ENCODE measurements at places on chromosomes 3 and 15.

GRCh38 chr15:91374336-91374735 lies 274.3 kb downstream of the SV2B start:
- no peak for DNase-seq

DNA sequence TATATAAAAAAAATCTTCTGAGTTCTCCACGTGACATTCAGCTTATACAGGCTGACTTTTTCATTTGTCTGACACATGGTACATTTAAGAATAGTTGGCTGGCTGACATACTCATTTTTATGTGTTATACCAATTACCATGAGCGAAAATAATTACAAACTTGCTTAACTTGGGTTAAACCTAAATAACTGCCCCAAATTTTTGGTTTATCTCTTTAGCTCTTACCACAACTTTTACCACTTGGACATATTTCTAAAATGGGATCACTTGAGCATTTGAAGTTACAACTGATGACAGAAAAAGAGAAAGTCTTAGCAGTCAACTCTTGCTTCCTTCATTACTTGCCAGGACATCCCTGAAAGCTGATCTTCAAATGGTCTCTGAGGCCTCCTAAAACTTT lies 618.1 kb downstream of the RBMS3 start:
- no peak for DNase-seq

GRCh38 chr3:133882986-133883586 lies 12.6 kb downstream of the RAB6B start:
- DNase-seq, result peak; percentile 62

- DNase-seq, result no peak
Measured at GRCh38 chr3:115912372-115912771, 289.1 kb downstream of the GAP43 start.

DNA sequence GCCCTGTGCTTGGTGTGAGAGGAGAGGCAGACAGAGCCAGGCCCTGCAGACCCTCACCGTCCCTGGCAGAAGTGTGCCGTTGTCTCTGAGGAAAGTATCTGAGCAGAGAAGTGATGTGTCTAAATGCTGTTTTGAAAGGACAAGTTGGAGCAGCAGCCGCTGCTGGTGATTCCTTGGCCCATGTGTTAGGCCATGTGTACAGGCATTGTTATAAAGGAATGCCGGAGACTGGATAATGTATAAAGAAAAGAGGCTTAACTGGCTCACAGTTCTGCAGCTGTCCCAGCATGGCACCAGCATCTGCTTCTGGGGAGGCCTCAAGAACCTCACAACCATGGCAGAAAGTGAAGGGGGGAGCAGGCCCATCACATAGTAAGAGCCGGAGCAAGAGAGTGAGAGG lies 334.6 kb upstream of the ATP10A start:
- DNase-seq, result no peak

DNA sequence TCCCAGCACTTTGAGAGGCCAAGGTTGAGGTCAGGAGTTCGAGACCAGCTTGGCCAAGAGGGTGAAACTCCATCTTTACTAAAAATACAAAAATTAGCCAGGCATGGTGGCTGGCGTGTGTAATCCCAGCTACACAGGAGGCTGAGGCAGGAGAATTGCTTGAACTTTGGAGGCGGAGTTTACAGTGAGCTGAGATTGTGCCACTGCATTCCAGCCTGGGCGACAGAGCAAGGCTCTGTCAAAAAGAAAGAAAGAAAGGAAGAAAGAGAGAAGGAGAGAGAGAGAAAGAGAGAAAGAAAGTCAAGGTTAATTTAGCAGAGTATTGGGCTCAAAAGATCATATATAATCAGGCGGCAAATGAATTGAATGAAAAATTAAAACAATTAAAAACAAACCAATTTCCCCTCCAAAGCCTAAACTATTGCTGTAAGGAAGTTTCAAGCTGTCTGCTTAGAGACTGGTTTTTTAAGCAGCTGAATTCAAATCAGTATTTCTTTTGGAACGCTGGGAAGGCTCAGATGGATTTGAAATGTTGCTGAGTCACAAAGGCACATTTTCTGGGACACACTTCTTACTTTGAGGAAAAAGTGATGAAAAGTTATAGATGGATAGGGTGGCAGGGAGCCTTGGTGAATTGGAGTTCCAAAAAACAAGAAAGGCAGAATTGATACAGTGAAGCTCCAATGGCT lies 81.3 kb upstream of the BHLHE40 start:
- DNase-seq, result no peak

GRCh38 chr15:72065801-72066200 lies 52.1 kb downstream of the MYO9A start:
- DNase-seq, result no peak

GRCh38 chr15:69489073-69489571 lies 36.5 kb downstream of the RPLP1 start:
- DNase-seq, result no peak

DNA sequence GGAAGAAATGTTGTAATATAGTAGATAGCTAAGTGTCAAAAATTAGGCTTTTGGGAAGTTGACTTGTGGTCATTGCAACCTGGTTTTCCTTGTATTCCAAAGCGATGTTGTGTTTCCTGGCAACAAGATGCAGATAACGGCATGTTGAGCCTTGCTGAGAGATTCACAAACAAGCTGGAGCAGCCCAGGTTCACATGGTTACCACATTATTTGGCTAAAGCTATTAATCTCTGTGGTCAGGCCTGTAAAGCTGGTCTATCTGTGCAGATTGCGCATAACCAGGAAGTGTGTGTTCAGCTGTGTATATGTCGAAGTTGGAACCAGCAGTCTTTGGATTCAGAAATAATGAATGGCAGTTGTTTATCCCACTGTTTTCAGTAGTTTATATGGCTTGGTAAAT lies 6.6 kb downstream of the TIPARP start:
- DNase-seq, result no peak

DNA sequence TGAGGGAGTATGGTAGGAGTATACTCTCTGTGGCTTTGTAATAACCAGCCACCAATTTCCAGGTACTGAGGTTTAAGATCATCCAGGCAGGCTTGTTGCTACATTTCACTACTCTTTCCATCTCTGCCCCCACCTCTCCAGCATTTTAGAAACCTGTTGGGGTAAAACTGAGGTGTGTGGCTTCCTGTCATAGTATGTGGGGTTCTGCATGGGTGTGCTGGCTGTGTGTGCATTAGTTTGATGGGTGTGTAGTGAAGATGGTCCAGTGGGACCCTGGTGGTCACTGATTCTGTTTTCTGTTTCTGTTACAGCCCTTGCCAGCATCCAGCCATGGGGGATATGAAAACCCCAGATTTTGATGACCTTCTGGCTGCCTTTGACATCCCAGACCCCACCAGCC lies 34.0 kb downstream of the ZNF592 start:
- DNase-seq, result no peak

DNA sequence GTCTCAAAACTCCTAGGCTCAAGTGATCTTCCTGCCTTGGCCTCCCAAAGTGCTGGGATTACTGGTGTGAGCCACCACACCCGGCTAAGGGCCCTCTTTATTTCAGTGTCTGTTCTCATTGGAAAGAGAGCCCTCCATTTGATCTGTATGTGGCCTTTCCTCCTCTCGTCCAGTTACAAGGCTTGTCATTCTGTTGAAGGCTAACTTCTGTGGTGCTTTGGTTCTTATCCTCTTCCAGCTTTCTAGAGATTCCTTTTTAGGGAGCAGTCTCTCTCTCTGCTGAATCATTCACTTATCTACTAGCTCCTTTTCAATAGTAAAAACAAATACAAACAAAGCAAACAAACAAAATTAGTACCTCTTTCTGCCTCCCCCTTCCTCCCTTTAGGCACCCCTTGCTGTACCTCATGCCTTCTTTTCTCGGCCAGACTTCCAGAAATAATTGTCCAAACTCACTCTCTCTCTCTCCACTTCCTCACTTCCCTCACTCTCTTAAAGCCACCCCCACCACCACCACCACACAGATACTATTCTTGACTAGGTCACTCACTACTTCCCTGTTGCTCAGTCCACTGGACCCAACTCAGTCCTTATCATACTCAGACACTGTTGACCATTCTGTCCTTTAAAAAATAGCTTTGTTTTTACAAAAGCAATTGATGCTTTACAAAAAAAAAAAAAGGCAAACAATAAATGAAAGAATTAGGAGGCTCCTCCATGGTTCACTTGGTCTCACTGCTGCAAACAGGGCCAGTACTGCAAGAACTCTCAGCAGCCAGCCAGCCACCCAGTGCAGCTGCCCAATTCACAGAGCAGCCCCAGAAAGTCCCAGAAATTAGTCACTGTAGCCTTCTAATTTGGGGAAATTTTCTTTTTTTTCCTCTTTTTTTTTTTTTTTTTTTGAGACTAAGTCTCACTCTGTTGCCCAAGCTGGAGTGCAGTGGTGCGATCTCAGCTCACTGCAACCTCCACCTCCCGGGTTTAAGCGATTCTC lies 31.7 kb upstream of the RAB11A start:
- DNase-seq, result no peak

- DNase-seq, result no peak
Measured at GRCh38 chr15:64051407-64052259, 5.3 kb upstream of the DAPK2 start.

All from esophagus muscularis mucosa (tissue), 4 donors.